ENCODE measurements at places on chromosomes 3 and 15.

GRCh38 chr15:101024706-101025500 is 105.7 kb downstream of the LRRK1 start:
- DNase-seq: no peak

DNA sequence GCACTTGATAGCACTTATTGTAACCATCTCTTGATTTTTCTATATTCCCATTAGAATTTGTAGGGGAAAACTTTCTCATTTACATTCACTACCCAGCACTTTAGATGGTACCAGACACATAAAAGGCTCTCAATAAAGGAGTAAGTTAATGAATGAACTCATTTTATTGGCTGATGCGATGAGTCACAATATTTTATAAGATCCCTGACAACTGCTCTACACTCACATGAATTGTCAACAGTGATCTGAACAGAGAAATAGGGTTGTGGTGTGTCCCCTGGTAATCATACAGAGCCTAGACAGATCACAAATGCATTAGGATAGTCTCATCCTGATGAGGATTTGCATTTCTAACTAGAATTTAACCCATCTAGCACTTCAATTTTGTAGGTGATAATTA is 567.6 kb upstream of the ARPP21 start:
- DNase-seq: no peak

DNA sequence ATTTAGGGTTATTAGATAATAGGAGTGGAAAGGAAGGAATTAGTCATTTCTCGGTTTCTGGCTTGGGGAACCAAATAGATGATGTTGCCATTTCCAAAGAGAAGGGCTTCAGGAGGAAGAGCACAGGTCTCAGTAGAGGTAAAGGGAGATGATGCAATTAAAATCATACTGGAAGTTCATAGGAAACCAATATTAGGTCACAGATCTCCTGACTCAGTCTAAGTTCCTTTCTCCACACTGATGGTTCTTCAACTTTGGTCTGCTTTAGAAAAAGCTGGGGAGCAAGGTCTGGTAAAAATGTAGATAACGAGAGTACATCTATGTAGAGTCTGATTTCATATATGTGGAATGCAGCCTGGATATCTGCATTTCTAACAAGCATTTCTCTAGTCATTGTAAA is 130.9 kb downstream of the POLQ start:
- DNase-seq: no peak

DNA sequence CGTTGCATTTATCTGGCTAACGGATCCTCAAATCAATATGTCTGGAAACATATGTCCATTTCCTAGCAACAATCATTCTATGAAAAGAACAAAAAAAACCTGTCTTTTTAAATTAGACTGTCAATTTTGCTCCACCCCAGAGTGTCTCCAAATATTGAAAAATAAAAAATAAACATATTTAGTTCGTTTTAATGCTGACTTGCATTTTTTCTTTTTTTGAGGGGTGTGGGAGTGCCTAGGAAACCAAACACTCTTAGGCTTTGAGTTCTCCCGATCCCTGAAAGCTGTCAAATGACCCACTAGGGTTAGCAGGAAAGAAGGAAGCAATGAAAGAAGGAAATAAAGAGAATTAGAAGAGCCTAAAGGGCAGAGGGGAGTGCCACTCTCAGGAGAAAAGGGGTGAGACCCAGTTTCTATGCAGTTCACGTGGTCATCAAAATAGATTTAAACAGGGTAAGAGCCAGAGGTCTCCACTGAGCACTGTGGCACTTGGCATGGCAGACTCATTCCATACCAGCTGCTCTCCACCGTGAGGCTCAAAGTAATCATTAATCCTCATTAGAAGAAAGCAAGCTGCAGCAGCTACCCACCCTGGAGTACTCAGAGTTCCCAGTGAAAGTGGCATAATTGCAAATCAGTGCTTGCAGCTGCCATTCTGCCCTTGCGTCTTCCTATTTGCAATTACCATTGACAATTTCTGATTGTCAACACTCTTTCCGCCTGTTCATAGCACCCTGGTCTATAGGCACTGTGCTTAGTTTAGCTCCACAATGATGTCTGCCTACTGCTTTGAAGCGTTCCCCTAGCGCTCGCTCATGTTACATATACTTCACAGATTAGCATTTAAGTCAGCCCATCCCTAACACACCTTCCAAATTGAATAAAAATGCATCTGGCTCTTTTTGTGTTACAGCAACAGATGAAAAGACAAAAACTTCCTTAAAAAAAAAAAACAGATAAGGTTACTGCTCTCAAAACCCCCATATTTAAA is 32.3 kb downstream of the PDZRN3 start:
- DNase-seq: no peak

DNA sequence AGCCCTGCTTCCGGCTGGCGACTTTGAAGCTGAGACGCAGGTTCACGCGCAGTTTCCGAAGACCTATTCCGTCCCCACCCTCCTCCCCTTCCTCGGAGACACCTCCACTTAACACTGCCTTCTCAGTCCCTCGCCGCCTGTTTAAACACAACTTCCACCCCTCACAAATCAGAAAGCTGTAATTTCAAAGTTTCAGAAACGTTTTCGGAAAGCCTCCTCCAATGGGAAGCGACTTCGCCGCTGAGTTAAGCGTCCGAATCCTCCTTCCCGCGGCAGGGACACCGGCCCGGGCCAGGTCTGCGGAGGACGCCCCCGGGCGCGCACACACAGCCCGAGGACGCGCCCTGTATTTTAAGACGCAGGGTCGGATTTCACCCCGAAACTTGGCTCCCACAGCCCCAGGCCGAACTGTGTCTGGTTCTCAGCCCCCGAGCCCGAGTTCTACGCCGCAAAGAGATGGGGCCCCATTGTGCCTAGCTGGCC is 559 bp upstream of the LRRN1 start:
- DNase-seq: peak; percentile 9

DNA sequence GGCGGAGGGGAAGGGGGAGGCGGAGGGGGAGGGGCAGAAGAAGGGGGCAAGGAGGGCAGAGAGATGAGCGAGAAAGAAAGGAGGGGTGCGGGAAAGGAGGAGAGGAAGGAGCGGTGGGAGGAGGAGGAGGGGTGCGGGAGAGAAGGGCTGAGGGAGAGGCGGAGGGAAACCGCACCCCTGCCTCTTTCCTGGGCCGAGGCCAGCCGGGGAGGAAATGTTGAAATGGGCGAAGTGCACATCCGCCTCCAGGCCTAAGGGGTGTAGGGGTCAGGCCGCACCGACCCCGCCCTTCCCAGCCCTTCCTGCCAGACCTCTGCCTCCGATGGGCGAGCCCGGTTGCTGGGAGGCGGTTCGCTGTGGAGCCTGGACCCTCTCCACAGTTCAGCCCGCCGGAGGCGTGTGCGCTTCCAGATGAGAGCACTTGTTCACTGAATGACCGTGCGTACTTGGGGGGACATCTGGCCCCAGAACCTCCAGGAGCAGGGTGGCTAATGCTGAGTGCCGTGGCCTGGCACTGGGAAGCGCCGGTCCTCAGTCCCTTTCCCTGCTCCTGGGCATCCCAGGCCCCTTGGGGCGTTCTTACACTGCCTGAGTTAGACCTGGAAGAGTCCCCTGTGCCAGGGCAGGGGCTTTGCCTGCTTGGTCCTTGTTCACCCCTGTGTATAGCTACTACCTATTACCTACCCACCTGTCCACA is 110.3 kb upstream of the KLF13 start:
- DNase-seq: peak; percentile 27

DNA sequence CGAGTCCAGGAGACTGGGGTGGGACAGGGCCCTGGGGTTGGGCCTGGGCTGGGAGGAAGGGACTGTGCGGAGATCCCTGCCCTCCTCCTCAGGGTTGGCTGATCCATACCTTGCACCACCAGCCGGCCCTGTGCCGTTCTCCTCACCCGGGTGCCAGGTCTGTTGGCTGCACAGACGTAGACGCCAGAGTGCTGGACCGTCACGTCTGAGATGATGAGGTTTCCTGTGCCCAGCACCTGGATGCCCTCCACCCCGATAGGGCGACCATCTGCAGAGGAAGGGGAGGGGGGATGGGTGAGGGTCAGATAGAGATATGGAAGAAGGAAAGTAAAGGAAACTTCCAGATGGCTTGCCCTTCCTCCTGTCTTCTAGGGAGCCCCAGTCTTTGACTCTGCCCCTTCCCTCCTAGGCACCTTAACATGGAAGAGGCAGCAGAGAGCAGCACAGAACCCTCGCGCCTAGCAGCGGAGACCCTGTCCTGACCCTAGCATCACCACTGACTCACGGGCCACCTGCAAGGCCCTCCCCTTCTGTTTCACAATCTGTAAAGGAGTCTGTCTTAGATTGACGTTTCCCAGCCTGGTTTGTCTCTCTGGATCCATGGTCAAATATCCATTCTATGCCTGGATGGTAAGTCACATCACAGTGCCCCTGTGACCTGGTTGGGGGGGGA is 28.8 kb downstream of the RNU5B-1 start:
- no peak for DNase-seq

GRCh38 chr3:173552526-173552925 is 155.0 kb downstream of the NLGN1 start:
- no peak for DNase-seq

DNA sequence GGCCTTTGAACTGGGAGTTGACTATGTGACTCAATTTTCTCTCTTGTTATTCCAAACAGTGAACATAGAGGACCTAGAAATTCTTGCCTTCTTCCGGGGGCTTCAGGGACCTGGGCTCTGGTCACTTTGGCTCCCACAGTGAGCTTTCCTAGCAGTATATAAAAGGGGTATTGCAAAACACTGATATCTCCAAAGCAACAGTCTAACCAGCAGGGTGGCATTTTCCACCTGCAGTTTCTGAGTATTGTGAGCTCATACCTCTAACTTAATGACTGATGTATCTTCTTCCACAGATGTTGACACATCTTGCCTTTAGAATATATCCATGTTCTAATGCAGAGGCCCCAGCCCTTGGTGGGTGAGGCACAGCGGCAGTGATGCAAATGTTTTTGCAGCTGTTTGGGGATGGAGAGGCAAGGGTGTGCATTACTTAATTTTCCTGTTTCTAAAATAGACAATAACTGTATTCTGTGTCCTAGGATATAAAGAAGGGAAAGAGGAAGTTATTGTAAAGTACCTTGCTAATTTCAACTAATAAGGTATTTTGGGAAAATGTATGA is 45.7 kb upstream of the ADGRG7 start:
- no peak for DNase-seq

GRCh38 chr15:88324741-88325065 is 68.2 kb upstream of the NTRK3 start:
- DNase-seq: no peak

- no peak for DNase-seq
These were observed 6.2 kb downstream of the NDUFAF1 start for GRCh38 chr15:41396111-41396510.

Measured in stimulated activated CD8-positive, alpha-beta memory T cell treated with anti-CD3 and anti-CD28 coated beads, Interleukin-4, amount 100 ng/mL, for 1 hour (primary cell).